ENCODE measurements at places on chromosomes 6 and 20. TPM values are rescaled to one million over a fixed set of nuclear protein-coding genes. Genes with fewer than 3 reads are reported as not detected.

Gene OPN5
- total RNA-seq: not detected

Gene EPPIN
- total RNA-seq: not detected

Gene FAM209B
- total RNA-seq: 0.33 TPM

GRCh38 chr6:138486249-138487101 lies 12.8 kb downstream of the NHSL1 start:
- peak; percentile 53 for DNase-seq

DNA sequence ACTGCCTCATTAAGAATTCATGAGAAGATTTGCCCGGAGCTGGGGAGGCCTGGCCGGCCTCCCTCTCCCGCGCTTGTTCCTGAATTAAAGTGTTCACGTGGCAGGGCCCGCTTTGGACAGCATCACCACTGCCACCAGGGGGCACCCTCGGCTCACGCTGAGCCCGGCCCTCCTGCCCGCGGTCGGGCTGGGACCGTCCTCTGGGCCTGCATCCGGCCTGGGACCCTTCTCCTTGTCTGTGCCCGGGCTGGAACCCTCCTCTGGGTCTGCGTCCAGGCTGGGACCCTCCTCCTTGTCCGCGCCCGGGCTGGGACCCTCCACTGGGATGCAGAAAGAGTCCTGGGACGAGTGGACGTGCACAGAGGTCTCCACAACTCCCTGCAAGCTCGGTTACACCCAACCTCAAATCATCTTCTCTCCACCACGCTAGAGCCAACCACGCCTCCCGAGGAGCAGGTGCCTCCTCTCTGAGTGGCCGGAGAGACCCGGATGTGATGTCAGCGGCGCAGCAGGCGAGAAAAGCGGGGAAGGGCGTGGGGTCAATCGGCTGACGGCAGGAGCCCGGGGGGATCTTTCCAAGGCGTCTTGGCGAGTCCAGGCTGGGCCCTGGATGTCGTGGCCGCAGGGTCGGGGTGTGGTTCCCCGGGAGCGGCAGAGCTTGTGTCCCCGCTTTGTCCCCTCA lies 50.9 kb upstream of the DACT2 start:
- peak; percentile 49 for DNase-seq

- no peak for DNase-seq
These were observed 15.0 kb upstream of the MAFB start for GRCh38 chr20:40703975-40704530.

- DNase-seq: no peak
These were observed 395.0 kb downstream of the SMOC2 start for GRCh38 chr6:168835991-168836390.

GRCh38 chr6:111979633-111980032 lies 74.3 kb upstream of the CCN6 start:
- no peak for DNase-seq

DNA sequence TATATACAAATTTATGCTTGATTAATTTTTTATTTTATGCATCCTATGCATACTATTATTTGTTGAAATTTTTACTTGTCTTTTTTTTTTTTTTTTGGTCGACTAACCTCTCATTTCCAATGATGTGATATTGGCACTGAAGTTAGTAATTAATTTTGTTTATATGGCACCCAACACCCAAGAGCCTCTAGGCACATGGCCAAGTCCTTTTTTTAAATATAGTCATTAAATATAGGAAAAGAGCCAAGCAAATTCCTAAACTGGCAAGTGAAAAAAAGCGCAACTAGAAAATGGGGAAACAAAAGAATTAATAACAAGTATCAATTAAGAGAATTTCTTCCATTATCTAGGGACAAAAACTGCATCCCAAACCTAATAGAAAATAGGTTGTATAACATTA lies 85.5 kb upstream of the HS3ST5 start:
- DNase-seq: no peak

- peak; percentile 19 for DNase-seq
These were observed 2.2 kb downstream of the RAB5IF start for GRCh38 chr20:36607586-36608387.

- DNase-seq: no peak
These were observed 50.1 kb downstream of the CYP24A1 start for GRCh38 chr20:54123587-54124180.

- DNase-seq: no peak
These were observed 38.6 kb downstream of the TAF4 start for GRCh38 chr20:62027116-62027515.

GRCh38 chr6:89873721-89874120 lies 20.5 kb upstream of the GJA10 start:
- no peak for DNase-seq

DNA sequence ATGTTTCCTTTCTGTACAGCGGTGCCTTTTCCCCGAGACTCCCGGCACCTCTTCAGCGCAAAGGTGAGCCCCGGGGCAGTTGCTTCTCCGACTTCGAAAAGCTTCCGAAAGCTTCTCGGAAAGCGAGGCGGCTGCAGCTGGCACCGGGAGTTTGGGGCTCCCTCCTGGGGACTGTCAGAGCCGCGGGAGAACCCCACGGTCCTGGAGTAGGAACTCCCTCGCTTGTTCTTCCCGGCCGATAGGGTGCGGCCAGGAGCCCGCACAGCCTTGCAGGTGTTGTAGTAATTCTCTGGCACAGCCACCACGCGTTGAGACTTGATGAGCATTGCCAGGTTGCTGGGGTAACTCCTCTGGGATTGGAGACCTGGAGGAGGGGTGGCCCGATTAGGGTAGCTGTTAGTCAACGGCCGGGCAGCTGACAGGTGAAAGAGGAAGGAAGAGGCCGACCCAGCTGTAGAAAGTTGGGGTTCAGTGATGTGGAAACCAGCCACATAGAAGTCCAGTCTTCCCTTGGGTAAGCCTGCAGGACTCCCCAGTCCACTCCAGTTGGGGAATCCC lies 721 bp downstream of the KDM1B start:
- peak; percentile 61 for DNase-seq

GRCh38 chr6:10406556-10406955 lies 8.3 kb downstream of the TFAP2A start:
- no peak for DNase-seq

- DNase-seq: no peak
These were observed 26.1 kb upstream of the ZC3H12D start for GRCh38 chr6:149510793-149511512.

DNA sequence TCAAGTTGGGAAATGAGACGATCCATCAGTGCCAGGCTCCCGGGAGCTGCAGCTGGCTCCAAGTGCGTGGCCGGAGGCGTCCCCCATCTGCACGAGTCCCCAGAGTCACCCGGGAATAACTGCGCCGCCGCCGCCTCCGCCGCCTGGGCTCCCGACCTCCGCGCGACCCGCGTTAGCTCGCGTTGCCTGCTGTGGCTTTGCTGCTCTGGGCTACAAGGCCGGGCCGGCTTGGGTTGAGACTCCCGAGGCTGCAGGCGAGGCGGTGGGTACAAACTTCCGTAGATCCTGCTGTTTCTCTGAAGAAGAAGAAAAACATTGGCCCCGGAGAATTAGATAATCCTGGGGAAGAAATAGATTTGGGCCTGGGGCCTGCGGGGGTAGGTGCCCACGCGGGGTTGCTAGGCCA lies 7.4 kb upstream of the LAMP5 start:
- DNase-seq: no peak

DNA sequence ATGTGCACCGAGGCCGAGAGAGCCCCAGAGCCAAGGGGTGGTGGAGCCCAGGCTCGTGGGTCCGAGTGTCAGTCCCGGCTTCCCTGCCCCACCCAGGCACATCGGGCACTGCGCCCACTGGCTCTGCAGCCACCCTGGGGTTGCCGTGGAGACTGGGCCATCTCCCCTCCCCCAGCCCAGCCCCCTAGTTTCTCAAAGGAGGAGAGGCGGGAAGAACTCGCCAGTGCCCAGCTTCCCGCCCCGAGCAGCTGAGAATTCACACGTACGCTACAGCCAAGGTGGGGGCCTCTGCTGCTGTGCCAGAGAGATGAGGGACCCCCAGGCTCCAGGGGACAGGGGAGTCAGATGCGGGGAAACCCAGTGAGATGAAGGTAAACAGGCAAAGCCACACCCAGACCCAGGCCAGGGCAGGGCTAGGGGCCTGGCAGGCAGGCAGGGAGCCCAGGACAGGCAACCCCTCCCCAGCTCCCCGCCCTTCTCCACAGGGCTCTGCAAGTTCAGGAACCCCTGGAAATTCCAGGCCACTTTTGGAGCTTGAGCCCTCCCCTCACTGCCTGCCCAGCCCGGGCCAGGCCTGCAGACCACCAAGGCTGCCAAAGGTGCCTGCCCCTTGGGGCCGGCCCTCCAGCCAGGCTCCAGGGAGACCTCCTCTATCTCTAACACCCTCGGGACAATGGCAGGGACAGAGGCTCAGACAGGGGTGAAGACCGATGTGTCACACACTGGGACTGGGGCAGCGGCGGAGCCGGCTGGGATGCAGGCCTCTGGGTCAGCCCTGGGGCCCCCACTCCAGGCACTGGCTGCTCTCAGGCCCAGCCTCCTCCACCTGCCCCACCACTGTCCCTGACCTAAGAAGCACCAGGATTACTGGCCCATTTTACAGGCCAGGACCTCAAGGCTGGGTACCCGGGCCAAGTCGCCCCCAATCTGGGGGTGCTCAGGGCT lies 6.0 kb downstream of the LAMA5 start:
- DNase-seq: no peak
